Common myeloid progenitor, CD34-positive (primary cell): ENCODE measurements at places on chromosomes 16 and 17.

- peak; percentile 62 for DNase-seq
Observed at GRCh38 chr16:72832621-72833248, 215.2 kb downstream of the ZFHX3 start.

- no peak for DNase-seq
Observed at GRCh38 chr16:78448658-78449271, 349.3 kb downstream of the WWOX start.

DNA sequence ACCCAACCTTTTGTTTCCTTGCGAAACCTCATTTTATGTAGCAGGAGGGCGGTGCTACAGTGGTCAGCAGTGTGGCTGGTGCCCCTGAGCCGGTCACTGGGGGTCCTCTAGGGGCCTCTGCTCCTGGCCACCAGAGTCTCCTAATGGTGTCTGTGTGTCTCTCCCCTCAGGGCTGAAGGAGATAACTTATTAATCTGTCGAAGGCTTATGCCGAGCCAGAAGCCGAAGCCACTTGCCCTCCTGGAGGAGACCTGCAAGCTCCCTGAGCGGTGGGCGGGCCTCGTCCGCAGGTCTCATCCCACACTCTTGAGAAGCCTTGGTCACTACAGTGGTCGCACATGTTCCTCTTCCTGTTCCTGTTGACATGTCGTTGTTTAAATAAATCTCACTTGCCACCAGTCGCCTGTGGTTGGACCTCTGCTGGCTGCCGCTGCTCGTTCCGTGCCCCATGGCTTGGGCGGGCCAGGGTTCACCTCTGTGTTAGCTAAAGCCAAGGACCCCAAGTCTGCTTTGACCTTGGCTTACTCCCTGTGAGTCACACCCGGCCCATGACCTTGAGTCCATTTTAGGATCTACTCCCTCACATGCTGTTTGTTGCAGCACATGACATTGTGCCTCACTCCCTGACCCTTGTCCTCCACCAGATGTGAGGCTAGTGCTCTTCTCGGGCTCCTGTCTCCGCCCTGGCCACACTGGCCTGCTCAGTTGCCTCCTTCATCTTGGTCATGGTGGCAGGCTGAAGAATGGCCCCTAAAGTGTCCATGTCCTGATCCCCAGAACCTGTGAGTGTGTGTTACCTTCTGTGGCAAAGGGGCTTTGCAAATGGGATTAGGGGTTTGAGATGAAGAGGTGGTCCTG, 38.7 kb upstream of the AQP8 start:
- no peak for DNase-seq

DNA sequence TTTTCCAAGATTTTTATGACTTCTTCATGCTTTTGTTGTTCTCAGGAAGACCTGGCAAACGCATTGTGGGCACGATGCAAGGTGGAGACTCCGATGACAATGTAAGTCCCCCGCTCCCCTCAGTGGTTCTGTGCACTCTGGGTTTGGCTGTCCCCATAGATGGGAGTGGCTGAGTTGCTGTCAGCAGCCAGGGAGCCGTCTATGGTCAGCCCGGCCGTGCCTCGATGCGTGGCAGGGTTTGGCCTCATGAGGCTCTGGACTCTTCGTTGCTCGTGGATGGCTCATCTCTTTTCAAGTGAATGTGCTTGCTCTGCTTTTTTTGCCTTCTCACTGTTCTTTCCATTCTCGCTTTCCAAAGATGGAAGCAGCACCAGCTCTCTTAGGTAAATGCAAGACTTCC, 31.9 kb downstream of the CLUAP1 start:
- DNase-seq = no peak

- peak; percentile 41 for DNase-seq
Observed at GRCh38 chr17:2302778-2303203, 794 bp downstream of the SMG6 start.

GRCh38 chr17:8927395-8927794, 38.1 kb downstream of the PIK3R5 start:
- DNase-seq = no peak
